ENCODE measurements at places on chromosomes 5 and 9.
A peak's percentile ranks its signal among the peaks of the same experiment; 100 is the strongest.

DNA sequence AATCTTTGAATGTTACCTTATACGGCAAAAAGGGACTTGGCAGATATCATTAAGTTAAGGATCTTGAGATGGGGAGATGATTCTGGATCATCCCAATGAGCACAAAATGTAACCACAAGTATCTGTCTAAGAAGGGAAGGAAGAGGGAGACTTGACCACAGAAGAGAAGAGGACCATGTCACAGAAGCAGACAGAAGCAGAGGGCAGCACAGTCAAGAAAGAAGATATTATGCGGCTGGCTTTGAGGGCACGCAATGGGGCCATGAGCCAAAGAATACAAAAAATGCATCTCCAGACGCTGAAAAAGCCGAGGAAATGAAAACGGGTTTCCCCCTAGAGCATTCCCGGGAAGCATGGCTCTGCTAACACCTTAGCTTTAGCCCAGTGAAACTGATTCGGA, 225.3 kb downstream of the NR2F1-AS1 start:
- H3K27me3 ChIP-seq, result no peaks in the 10 kb centered on the region
- no peak for DNase-seq
- H3K36me3 ChIP-seq, result no peaks in the 10 kb centered on the region
- peaks cover 36% of the 10 kb centered on the region for H3K4me1 ChIP-seq

DNA sequence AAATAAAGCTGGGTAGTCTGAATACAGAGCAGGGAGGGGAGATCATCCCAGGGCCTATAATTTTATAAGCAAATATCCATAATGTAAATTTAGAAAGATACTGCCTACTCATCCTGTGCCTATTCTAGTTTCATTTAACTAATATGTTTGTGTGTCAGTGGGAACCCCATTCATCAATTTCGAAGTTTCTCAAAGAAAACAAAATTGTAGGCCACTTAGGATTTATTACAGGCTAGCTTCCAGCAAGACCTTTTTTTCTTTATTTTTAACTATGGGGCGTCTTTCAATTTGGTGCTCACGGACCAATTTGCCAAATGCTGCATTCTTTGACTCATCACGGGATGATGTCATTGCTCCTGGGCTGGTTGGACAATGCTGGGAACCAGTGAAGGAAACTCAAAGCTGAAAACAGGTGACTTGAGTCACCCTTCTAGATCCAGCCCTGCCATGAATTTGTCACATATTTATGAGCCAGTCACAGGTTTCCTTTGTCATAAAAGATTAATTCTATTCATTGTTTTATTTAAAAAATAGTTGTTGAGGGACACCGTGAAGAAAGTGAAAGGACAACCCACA, 13.4 kb downstream of the PCSK5 start:
- no peaks in the 10 kb centered on the region for H3K27me3 ChIP-seq
- no peaks in the 10 kb centered on the region for H3K36me3 ChIP-seq
- DNase-seq, result no peak
- peaks cover 4% of the 10 kb centered on the region for H3K4me1 ChIP-seq
- no peak overlapping the region for H3K4me3 ChIP-seq
- no peak overlapping the region for H3K27ac ChIP-seq

GRCh38 chr5:42745856-42746255, 10.8 kb upstream of the CCDC152 start:
- no peaks in the 10 kb centered on the region for H3K4me1 ChIP-seq
- H3K36me3 ChIP-seq, result no peaks in the 10 kb centered on the region
- no peak overlapping the region for H3K27ac ChIP-seq
- H3K4me3 ChIP-seq, result no peak overlapping the region
- H3K27me3 ChIP-seq, result no peaks in the 10 kb centered on the region

GRCh38 chr5:2813678-2814077, 62.2 kb upstream of the IRX2 start:
- no peak for DNase-seq
- H3K4me3 ChIP-seq, result no peak overlapping the region
- H3K4me1 ChIP-seq, result no peaks in the 10 kb centered on the region
- no peak overlapping the region for H3K27ac ChIP-seq
- no peaks in the 10 kb centered on the region for H3K36me3 ChIP-seq

DNA sequence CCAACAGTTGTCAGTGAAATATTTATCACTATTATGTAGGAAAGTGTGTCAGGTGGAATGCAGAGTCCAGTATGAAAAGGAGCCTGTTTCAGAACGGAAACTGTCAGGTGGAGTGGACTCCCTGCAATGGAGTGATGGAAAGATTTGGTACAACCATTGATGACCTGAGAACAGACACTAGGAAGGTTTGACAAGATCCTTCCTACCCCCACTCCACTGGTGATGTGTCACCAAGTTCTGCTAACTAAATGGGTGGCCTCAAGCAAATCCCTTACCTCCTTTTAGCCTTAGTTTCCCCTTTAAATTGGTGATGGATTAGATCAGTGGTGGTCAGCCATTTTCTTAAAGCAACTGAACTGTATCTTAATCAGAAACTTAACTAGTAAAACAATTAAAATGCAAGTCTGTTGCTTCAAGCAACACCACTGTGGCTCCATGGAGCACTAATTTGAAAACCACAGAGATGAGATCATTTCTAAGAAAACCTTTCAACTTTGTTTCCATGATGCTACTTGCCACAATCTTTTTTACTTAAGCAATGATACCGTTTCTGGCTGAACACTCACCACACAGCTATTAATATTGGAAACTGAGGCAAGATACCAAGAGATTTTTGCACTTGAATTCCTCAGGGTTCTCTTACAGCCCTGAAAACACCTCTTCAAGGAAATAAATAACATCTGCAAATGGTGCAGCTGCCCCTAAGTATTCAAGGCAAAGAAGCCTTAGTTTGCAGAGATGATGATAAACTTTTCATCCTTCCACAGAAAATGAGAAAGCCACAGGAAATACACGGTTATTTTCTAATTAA, 140.6 kb downstream of the ERCC6L2 start:
- no peak overlapping the region for H3K4me3 ChIP-seq
- H3K27ac ChIP-seq, result no peak overlapping the region
- H3K4me1 ChIP-seq, result no peaks in the 10 kb centered on the region
- H3K27me3 ChIP-seq, result peaks cover 10% of the 10 kb centered on the region

- H3K27ac ChIP-seq, result no peak overlapping the region
- H3K4me3 ChIP-seq, result no peak overlapping the region
- DNase-seq, result no peak
- no peaks in the 10 kb centered on the region for H3K4me1 ChIP-seq
These were observed 661.8 kb downstream of the DTWD2 start for GRCh38 chr5:118326481-118327045.

DNA sequence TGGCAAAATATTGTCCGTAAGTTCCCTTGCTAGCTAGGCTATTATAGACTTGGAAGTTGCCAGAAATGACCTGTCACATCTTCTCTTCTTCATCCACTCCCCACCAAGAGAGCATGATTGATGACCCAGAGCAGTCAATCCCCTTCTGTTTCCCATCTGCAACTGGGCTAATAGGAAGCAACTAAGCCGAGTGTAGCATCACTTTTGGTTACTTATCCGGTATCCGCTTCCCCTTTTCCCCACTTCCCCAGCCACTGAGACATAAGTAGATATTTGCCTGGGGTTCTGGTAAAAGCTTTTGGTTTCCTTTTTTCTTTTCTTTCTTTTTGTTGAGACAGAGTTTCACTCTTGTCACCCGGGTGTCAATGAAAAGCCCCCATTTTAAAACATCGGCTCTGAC, 29.4 kb upstream of the LIFR start:
- no peak overlapping the region for H3K27ac ChIP-seq
- no peaks in the 10 kb centered on the region for H3K36me3 ChIP-seq
- no peak for DNase-seq
- peaks cover 4% of the 10 kb centered on the region for H3K4me1 ChIP-seq
- H3K4me3 ChIP-seq, result no peak overlapping the region
- H3K27me3 ChIP-seq, result no peaks in the 10 kb centered on the region

DNA sequence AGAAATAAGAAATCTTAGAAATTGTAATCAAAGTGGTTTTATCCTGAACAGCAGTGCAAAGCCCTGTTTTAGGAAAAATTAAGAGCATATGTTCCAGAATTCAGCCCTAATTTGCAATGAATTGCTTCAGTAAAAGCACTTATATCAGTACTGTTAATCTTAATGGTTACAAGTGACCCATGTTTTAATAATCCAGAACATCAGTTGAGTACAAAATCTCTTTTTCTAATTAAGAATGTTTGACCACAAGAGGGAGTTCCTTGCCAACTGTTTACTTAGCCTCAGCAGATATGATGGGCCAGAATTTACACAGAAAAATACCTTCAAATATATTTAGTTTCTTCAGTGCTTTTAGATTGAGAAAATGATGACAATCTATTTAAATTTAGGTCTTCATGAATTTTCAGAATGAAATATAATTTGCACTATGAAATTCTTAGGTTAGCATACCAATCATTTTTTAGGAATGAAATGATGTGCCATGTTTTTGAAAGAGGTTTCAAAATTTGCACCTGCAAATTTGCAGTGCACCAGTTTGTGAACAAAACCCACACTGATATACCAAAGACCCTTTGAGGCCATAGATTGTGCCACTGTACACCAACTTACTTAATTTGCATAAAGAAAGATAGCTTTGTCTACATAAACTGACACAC, 926.3 kb upstream of the ARRDC3 start:
- no peak overlapping the region for H3K4me3 ChIP-seq
- H3K4me1 ChIP-seq, result no peaks in the 10 kb centered on the region
- H3K27me3 ChIP-seq, result no peaks in the 10 kb centered on the region

GRCh38 chr9:131238402-131239021, 37.8 kb downstream of the FAM78A start:
- no peak overlapping the region for H3K4me3 ChIP-seq
- H3K27me3 ChIP-seq, result no peaks in the 10 kb centered on the region
- 0 out of 2 replicates have a peak, but pooled peaks cover 7% of the 10 kb centered on the region for H3K36me3 ChIP-seq
- H3K27ac ChIP-seq, result no peak overlapping the region
- H3K4me1 ChIP-seq, result no peaks in the 10 kb centered on the region

DNA sequence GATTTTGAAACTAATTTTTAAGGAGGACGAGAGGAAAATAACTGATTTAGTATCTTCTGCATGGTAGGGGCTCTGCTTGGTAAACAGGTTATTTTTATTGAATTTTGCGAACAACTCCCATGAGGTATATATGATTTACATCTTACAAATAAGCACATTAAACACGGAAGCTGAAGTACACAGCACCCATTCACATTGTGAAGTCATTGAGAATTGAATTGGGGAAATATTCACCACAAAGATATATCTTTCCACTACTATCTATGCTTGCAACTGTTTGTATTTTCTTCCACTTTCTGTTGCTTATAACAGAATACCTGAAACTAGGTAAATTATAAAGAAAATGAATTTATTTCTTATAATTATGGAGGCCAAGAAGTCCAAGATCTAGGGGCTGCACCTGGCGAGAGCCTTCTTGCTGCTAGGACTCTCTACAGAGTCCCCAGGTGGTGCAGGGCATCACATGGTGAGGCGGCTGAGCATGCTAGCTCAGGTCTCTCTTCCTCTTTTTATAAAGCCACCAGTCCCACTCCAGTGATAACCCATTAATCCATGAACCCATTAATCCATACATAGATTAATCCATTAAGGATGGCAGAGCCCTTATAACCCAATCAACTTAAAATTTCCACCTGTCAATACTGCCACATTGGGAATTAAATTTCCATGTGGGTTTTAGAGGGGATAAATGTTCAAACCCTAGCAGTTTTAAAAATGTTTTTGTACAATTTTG, 79.0 kb upstream of the ZNF608 start:
- DNase-seq, result no peak
- peaks cover 14% of the 10 kb centered on the region for H3K4me1 ChIP-seq
- no peak overlapping the region for H3K4me3 ChIP-seq
- no peak overlapping the region for H3K27ac ChIP-seq

GRCh38 chr9:98195671-98196070, 3.2 kb upstream of the CORO2A start:
- no peaks in the 10 kb centered on the region for H3K27me3 ChIP-seq
- no peak for DNase-seq
- peaks cover 20% of the 10 kb centered on the region for H3K36me3 ChIP-seq
- peaks cover 10% of the 10 kb centered on the region for H3K4me1 ChIP-seq
- no peak overlapping the region for H3K27ac ChIP-seq

GRCh38 chr5:128749136-128749898, 211.3 kb upstream of the FBN2 start:
- H3K27ac ChIP-seq, result no peak overlapping the region
- H3K27me3 ChIP-seq, result peaks cover 17% of the 10 kb centered on the region
- no peaks in the 10 kb centered on the region for H3K4me1 ChIP-seq
- no peak for DNase-seq
- no peak overlapping the region for H3K4me3 ChIP-seq

DNA sequence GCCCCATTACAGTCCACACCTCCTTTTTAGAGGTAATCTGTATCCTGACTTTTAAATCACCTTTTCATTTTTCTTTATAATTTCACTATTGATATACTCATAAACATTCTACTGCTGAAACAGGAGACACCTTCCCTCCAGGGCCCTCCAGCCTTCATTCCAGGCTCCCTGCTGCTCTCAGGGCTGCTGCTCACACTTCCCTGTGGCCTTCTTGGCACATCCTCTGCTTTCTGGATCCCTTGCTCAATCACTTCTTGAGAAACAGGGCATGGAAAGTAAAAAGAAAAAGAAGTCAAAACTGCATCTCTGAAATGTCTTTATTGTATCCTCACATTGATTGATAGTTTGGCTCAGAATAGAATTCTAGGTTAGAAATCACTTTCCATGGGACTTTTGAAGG, 19.3 kb upstream of the WNT8A start:
- no peaks in the 10 kb centered on the region for H3K27me3 ChIP-seq
- H3K4me1 ChIP-seq, result no peaks in the 10 kb centered on the region
- no peak overlapping the region for H3K27ac ChIP-seq
- no peak for DNase-seq
- no peak overlapping the region for H3K4me3 ChIP-seq

- no peaks in the 10 kb centered on the region for H3K36me3 ChIP-seq
- H3K27ac ChIP-seq, result no peak overlapping the region
- no peak overlapping the region for H3K4me3 ChIP-seq
- peaks cover 7% of the 10 kb centered on the region for H3K4me1 ChIP-seq
- no peaks in the 10 kb centered on the region for H3K27me3 ChIP-seq
These were observed 9.5 kb downstream of the SPAAR start for GRCh38 chr9:35918780-35919179.

GRCh38 chr9:133238851-133239532, 29.9 kb upstream of the OBP2B start:
- H3K4me3 ChIP-seq, result no peak overlapping the region
- H3K27me3 ChIP-seq, result no peaks in the 10 kb centered on the region

DNA sequence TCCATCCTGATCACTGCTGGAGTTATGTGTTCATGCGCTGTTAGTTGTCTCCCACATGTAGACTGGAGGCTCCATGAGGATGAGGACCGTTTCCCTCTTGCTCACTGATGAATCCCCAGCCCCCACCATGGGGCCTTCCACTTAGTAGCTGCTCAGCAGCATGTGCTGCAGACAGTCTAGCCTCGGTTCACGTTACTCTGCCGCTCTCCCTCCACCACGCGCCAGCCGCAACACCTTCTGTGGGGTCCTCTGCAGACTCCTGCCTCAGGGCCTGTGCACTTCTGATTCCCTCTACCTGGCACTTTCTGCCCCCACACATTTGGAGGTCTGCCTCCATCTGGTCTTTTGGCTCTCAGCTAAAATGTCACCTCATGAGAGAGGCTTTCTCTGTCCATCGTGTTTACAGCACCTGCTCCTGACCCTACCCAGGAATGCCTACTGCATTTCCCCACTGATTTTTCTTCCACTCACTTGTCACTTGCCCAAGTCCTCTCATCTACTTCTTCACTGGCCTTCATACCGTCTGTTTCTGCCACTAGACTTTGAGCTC, 36.3 kb downstream of the STK10 start:
- peak; percentile 54 for DNase-seq
- no peaks in the 10 kb centered on the region for H3K4me1 ChIP-seq

All from RWPE2 (cell line).